ENCODE measurements at places on chromosomes 3 and 15.

DNA sequence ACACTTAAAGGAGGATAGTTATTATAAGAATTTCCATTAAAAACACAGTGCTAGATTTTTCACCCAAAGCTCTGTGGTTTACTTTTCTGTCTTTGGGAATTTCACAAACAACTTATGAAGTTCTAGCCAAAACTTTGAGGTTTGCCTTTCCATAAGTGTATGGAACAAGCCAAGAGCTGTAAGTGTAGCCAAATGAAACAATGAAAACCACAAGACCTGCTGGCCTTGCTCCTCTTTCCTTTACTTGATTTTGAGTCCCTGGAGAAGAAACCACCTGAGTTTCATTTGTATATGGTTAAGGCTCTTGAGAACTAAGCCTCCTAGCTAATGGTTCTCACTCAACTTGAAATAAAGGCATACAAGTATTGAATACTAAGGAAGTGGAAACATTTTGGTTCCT, 365.3 kb upstream of the EPHA3 start:
- no peak for DNase-seq

GRCh38 chr3:40843851-40844548, 319.2 kb downstream of the ZNF621 start:
- DNase-seq = no peak

DNA sequence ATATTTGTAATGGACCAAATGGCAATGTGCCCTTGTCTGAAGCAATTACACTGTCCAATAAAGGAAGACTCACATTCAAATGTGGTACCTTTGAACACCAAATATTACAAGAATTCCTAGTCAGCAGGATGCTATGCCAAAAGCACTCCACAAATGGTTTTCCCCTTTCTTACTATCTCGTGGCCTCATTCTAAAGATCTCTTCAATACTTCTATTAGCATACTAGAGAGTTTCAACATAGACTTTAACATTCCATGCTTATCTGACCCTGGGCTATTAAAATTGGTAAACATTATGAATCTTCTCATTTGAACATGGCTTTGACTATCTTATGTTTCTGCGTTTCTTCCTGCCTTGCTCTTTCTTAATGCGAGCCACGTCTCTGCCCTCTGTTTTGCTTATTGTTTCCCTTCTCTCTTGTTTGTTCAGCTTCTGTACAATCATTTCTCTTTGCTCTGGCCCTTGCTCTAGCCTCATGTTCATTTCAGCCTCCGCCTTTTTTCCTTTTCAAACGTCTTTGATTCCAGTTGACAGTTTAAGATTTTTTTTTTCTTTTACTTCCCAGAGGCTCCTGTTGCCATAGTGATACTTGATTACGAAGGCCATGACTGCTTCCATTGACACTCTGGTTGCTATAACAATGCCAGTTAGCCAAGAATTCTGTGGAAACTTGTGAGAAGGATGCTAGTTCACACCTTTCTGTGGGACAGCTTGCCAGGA, 49.5 kb upstream of the SLC9A9 start:
- no peak for DNase-seq

GRCh38 chr3:55245351-55245750, 241.8 kb downstream of the WNT5A start:
- DNase-seq = no peak

GRCh38 chr15:79858469-79858868, 38.3 kb downstream of the MTHFS start:
- DNase-seq = no peak

DNA sequence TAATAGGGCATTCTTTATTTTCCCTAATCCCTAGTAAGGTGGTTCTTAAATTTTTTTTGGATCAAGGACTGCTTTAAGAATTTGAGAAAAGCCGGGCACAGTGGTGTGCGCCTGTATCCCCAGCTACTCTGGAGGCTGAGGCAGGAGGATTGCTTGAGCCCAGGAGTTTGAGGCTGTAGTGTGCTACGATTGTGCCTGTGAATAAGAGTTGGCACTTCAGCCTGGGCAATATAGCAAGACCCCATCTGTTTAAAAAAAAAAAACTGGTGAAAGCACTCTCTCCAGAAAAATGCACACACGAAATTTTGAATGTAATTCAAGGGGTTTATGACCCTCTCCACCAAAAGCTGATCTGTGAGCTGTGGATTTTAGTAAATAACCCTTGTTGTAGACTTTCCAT, 32.0 kb downstream of the CALML4 start:
- DNase-seq = no peak

- no peak for DNase-seq
These were observed 30.7 kb upstream of the SNRK start for GRCh38 chr3:43255662-43256061.

- no peak for DNase-seq
These were observed 88.6 kb upstream of the HERC1 start for GRCh38 chr15:63922261-63922904.

DNA sequence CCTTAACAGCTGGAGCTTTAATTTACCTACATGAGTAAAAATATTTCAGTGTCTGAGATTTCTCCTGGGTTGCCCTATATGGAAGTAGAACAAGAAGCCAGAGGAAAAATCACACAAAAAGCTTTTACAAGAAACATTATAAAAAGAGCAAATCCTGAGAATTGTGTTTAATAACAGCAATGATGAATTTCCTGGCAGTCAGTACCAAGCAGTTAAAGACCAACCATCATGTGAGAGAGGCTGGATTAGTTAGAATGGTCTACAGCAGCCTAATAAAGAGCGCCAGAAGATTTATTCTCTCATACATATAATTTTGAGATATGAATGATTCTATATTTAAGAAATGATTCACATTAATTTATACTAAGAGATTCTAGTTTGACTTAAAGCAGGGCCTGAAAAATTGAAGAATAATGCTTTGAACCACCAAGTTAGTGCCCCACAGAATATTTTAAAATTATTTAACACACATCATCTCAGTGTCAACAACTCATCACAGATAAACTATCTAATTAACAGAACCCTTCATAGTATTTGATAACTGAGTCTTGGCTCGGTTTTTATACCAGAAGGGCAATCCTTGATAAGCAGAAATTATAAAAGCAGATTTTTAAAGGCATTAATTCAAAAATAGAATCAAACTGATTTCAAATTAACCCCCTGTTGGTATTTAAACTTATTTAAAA, 59.9 kb upstream of the DPH6 start:
- DNase-seq = no peak

DNA sequence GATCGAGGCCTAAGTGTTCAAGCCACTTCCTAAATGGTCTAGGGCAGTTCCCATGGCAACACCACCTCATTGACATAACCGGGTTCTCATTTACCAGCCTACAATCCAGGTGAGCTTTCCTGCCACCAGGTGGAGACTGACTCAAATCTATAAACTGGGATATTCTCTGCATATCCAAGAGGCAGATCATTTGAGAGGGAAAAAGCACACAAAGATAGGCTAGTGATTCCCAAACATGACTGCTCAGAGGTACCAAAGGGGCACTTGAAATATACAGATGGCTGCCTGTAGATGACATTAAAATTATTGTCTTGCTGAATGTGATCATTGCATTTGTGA, 141.3 kb upstream of the PROK2 start:
- no peak for DNase-seq

- DNase-seq = no peak
These were observed 1.2 kb upstream of the ITIH4 start for GRCh38 chr3:52831500-52832301.

DNA sequence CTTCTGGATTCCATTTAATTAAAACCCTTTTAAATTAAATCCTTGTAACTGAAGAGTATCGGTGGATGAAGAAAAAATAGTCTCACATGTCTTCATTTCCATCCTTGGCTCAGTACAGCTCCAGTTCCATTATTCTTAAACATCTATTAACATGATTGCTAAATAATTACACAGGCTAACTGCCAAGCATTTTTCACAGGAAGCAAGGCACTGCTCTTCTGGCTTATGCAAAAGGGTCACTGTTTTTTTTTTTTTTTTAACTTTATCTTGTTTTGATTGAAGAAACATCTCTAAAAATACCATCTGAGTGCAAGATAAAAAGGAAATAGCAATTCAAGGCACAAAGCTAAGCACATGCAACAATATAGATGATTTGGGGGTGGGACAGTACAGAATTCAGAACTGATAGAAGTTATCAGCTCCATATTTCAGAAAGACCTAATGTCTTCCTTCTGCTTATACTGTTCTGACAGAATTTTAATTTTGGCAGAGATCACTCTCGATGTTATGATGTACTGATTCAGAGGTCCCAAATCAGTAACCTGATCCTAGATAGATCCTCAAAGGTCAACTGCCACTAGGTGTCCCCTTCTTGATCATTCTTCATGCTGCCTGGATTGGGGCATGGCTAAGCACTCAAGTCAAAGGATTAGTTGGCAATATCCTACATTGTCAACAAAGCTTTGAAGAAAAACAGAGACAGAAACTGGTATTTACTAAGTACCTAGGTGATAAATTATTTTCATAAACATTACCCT, 57.8 kb upstream of the ACTC1 start:
- DNase-seq = no peak

DNA sequence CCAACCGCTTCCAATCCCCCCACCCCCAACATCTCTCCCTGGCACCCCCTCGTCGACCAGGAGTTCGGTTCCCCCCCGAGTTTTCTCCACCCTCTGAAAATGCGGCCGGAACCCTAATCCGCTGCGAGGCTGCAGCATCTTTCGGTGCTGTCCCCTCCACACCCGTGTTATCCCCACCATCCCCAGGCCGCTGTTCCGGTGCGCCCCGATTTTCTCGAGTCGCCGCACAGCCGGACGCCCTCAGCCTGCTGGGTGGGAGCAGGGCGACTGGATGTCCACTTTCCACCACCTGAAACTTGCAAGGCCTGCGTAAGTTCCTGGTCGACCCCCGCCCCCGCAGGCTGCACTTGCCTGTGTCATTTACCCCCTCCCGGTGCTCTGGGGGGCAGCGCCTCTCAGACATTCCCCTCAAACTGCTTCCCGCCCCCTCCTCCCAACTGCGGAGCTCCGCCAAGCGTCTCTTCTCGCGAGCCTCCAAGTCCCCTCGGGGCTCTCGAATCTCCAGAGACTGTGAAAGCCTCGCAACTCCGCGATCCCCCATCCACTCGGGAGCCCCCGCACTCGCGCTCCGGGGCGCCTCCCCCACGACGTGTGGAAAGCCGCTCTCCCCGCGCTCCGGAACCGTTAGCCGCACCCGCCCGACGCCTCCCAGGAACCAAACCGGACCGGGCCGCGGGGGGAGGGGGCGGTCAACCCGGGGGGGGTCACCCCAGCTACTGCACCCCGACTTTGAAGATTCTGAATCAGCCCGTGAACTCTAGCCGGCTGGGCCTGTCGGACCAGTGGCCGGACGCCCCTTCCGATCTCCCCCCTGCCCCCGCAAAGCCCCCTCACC, 566 bp downstream of the ETV5 start:
- DNase-seq = no peak

- DNase-seq = no peak
These were observed 66.9 kb upstream of the PRR23C start for GRCh38 chr3:139111392-139112229.

DNA sequence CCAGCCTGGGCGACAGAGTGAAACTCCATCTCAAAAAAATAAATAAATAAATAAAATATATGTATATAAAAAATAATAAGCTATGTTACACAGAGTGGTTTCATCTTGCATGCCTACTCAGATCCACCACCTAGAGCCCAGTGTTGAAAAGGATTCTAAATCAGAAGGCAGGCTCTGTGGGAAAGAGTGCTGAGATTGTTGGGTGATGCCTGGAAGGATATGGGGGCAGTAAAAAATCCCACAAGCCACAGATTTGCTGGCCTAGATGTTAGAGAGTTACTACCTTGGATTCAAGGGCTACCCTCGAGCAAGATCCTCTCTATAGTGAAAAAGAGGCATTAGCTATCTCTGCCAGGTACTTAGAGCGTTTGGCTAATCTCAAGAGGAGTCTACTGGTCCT, 144.3 kb downstream of the STAC start:
- no peak for DNase-seq

- DNase-seq = no peak
These were observed 165.3 kb downstream of the AKAP13 start for GRCh38 chr15:85545752-85546151.
